ENCODE measurements at places on chromosomes 6 and 20. TPM values are rescaled to one million over a fixed set of nuclear protein-coding genes. Genes with fewer than 3 reads are reported as not detected.

The HLA-DPB1 gene
- total RNA-seq = 15.3 TPM

DNA sequence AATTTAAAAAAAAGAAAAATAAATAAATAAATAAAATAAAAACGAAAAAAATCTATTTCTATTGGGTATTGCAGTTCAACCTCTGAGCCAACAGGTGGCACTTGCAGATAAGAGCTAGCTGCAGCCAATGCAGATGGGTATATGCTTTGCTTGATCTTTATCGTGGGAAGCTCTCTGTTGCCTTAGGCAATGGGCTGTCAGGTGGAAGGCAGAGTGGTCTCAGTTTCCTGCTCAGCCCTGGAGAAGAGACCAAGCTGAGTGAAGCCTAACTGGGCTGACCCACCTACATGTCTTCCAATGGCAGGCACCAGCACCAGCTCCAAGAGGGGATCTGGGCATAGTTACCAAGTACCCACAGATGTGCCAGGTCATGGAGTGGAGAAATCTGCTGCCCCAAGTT is 95.0 kb downstream of the AK9 start:
- no peaks in the 10 kb centered on the region for H3K27me3 ChIP-seq
- no peak overlapping the region for H3K4me3 ChIP-seq
- no peaks in the 10 kb centered on the region for H3K4me1 ChIP-seq
- DNase-seq = peak; percentile 45
- H3K36me3 ChIP-seq = no peaks in the 10 kb centered on the region

The TGM2 gene
- 0.91 TPM for total RNA-seq

The C20orf144 gene
- 0.17 TPM for total RNA-seq

DNA sequence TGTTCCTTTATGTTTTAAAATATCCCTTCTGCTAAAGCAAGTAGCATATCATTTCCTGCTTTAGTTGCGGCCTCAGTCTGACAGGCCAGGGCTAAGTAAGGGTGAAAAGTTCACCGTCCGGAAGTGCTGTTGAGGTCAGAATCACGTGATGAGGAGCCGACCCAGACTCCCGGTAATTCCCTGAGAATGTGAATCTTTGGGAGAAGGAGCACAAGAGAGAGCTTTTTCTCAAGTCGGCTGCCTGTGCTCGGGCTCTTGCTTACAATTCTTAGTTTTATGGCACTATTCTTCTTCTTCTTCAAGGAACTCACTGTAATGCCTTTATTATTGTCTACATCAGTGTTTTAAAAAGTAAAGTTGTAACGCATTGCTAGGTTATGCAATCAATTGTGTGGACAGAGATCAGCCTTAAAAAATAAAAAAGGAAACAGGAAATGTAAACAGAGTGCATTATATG is 309.3 kb downstream of the PRL start:
- H3K27ac ChIP-seq = no peak overlapping the region
- no peaks in the 10 kb centered on the region for H3K4me1 ChIP-seq
- no peaks in the 10 kb centered on the region for H3K36me3 ChIP-seq
- H3K4me3 ChIP-seq = no peak overlapping the region
- DNase-seq = no peak

DNA sequence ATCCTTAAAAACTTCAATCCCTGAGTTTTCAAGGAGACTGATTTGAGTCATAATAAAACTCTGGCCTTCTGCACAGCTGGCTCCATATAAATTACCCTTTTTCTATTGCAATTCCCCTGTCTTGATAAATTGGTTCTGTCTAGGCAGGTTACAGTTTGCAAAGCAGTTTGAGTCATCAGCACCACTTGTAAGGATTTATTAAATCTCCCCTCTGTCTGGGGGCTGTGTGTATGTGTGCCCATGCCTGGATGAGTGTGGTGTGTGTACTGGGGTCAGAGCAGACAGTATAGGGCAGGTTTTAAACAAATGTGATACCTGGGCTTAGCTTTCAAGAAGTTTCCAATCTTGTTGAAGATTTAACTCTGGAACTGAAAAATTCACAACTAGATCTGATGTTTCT is 228.6 kb downstream of the FNDC1 start:
- H3K4me3 ChIP-seq = no peak overlapping the region
- no peak overlapping the region for H3K27ac ChIP-seq
- DNase-seq = no peak
- H3K4me1 ChIP-seq = no peaks in the 10 kb centered on the region

DNA sequence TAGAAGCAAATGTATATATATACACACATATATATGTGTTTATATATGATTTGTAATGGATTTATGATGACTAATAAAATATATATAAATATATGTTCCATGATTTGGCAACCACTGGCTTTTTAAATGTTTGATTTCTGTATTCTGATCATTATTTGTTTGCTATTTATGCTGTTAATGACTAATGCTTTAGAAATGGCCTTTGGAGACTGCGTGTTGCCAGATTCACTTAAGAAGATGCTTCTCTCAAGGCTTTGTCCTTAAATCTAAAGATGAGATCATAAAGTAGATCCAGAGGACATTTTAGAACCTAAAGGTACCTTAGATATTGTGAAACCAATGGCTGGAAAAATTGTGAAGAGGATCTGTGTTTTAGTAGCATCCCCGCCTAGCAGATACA is 116.0 kb upstream of the SUPT3H start:
- DNase-seq = no peak
- no peak overlapping the region for H3K4me3 ChIP-seq
- H3K36me3 ChIP-seq = no peaks in the 10 kb centered on the region
- no peaks in the 10 kb centered on the region for H3K27me3 ChIP-seq

- no peak overlapping the region for H3K27ac ChIP-seq
- H3K4me1 ChIP-seq = no peaks in the 10 kb centered on the region
- H3K36me3 ChIP-seq = no peaks in the 10 kb centered on the region
- no peak for DNase-seq
- no peaks in the 10 kb centered on the region for H3K27me3 ChIP-seq
These were observed 5.2 kb upstream of the STMND1 start for GRCh38 chr6:17096652-17097051.

The FLRT3 gene
- not detected for total RNA-seq

The ASIP gene
- total RNA-seq = not detected

The NELFE gene
- total RNA-seq = 49.4 TPM
